ENCODE measurements at places on chromosomes 16 and 17. TPM values are rescaled to one million over a fixed set of nuclear protein-coding genes. Genes with fewer than 3 reads are reported as not detected.

The CHST4 gene
- total RNA-seq = not detected

The PYDC1 gene
- not detected for total RNA-seq

The ZP2 gene
- total RNA-seq = not detected

The KRT27 gene
- total RNA-seq = not detected

The KRTAP4-3 gene
- total RNA-seq = not detected

The CACNG3 gene
- not detected for total RNA-seq

The CRYM gene
- not detected for total RNA-seq

The ACSM3 gene
- 11.2 TPM for total RNA-seq

Data from naive thymus-derived CD8-positive, alpha-beta T cell (primary cell).